T-helper 9 cell (primary cell): ENCODE measurements at places on chromosomes 7 and 10.

DNA sequence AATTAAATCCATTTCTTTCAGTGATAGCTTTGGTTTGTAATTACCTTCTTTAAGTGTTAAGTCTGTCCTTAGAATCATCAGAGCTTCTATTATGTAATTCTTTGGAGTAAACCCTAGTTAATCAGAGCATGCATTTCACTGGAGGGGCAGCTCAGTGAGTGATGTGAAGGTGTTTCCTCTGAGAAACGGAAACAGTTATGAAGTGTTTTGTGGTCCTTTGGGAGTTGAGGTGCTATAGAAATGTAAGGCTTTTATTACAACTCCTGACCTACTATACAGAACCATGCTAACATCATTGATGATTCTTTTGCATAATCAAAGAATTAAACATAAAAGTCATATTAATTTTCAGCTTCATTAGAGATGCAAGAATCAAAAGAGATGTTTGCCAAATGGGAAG is 141.5 kb downstream of the EXOC4 start:
- DNase-seq = no peak

- no peak for DNase-seq
These were observed 135.3 kb downstream of the KIAA1217 start for GRCh38 chr10:24344279-24344678.

- no peak for DNase-seq
These were observed 200.3 kb downstream of the BUB3 start for GRCh38 chr10:123354521-123354920.

- no peak for DNase-seq
These were observed 34.4 kb upstream of the SLF2 start for GRCh38 chr10:100878291-100878910.

DNA sequence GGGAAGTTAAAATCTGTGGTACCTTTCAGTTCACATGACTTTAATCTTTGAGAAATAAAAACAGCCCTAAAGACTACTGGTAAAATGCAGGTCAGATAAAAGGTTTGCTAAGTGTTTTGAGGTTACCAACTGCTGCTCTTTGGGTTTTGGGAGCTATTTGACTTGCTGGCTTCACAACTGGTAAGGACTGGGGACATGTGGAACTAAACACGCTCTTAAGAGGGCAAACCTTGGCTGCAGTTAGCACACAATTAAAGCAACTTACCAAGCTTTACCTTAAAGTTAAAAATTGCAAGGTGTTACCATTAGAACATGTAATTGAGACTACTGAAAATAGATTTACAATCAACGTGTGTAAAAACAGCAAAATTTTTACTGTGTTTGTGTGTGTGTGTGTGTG is 220.2 kb downstream of the PHF14 start:
- no peak for DNase-seq

- peak; percentile 40 for DNase-seq
These were observed 1.1 kb upstream of the EGR2 start for GRCh38 chr10:62817121-62817765.

GRCh38 chr10:106396192-106396591 is 768.3 kb downstream of the SORCS1 start:
- DNase-seq = no peak

- DNase-seq = no peak
These were observed 16.9 kb upstream of the NFE2L3 start for GRCh38 chr7:26135076-26135475.

- no peak for DNase-seq
These were observed 27.6 kb upstream of the EMX2 start for GRCh38 chr10:117514971-117515370.

DNA sequence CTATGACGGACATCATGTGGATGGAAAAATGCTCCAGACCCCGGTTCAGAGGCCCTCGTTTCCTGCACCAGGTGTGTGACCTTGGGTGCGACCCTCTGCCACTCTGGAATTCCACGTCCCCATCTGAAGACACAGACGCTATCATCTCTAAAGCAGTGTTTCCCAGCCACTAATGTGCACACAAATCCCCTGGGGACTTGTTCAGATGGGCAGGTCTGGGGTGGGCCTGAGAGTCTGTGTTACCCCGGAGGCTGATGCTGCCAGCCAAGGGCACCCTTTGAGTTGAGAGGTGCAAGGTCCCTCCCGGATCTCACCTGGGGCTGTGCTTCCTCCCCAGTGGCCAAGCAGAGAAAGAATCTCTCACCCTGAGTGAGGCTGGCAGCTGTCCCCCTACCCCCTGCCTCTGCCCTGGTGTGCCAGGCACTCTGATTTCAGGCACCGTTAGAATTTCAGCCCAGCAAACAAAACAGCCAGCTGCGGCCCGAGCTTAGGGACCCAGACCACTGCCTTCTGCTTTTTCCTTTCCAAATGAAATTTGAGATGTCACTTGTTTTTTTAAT is 90.0 kb downstream of the SLIT1 start:
- no peak for DNase-seq

GRCh38 chr7:24297362-24297761 is 13.4 kb downstream of the NPY start:
- DNase-seq = no peak

DNA sequence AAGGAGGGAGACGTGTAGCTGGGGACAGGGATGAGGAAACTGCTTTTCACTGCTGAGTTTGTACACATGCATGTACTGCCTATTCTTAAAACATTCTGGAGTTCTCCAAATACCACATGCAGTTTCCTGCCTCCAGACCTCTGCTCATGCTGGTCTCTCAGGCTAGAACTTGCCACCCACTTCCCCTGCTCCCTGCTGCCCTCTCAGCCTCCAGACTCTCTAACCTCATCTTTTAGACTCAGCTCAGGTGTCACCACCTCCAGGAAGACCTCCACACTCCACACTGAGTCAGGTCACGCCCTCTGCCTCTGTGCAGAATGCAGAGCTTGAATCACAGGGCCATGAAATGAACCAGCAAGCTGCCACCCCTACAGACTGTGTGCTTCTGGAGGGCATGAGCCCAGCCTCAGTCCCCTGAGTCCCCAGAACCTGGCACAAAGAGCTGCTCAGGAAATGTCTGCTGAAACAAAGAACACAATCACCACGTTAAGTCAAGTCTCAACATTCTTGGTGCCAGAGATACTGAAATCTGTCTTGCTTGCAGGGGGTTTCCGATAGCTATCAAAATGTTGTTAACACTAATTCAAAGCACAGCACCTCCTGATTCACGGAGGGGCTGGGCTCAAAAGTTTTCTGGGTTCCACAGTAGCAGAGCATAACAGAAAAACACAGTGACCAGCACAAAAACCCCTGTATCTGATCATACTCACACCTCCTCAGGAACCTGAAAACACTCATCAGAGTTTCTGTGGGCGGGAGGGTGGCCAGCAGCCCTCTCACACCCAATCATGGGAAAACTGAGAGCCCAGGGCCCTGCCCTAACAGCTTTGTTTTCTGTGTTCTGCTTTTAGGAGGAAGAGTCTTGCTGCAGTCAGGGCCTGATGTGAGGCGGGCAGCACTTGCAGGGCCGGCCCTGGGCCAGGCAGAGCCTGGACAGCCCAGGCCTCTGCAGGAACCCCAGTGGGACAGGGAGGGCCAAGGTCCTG is 21.1 kb downstream of the FAM53B start:
- no peak for DNase-seq

DNA sequence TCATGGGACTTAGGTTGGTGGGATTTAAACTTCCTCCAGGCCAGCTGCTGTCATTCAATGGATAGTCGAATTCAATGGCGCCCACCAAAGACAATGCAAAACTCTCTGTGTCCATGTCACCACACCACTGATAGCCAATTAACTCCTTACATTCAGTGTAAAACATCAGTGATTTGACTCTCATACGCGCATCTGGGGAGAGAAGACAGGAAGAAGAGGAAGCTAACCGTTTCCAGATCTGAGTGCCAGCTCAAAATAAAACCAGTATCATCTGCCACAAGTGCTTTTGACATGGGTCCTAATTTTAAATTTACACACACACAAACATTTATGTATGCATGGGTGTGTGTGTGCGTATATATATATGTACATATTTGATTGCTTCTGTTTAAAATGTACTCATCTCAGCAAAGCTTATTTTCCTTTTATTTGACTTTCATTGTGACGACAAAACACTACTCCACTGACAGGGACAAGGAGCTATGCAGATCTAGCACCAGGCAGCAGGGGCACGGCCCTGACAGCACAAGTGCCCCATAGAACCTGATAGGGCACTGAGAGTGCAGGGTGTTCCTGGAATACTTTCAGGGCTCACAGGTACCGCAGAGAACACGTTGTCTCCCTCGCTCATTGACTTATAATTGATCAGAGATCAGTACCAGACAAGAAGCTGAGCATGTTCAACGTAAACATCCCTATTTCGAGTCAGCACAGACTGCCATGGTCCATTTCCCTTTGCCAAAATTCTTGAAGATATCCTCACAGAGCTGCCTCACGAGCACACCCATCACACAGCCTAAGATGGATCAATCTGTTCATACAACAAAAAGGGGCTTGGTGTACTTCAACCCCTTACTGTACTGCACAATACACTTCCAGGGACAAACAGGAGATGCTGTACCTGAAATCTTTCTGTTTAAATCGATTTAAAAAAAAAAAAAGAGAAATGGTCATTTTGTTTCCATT is 176.1 kb downstream of the COBL start:
- no peak for DNase-seq
